Fibroblast of lung (primary cell): ENCODE measurements at places on chromosomes 2 and 18. TPM values are rescaled to one million over a fixed set of nuclear protein-coding genes. Genes with fewer than 3 reads are reported as not detected.

Gene LONRF2
- under 0.01 TPM in 2 replicates for total RNA-seq

Gene C2orf74
- 20.5 and 21.5 TPM in 2 replicates for total RNA-seq

Gene LRRFIP1
- 37.0 and 58.1 TPM in 2 replicates for total RNA-seq

Gene ITGB6
- total RNA-seq, result not detected in 2 replicates

Gene ANKRD12
- total RNA-seq, result 53.3 and 62.7 TPM in 2 replicates

Gene PLEKHA3
- 5.9 and 6.2 TPM in 2 replicates for total RNA-seq

Gene APOB
- total RNA-seq, result under 0.01 TPM in 2 replicates

Gene CYS1
- 1.5 and 5.1 TPM in 2 replicates for total RNA-seq

Gene CPLX4
- not detected in 2 replicates for total RNA-seq
